ENCODE measurements at places on chromosomes 2 and 18.

DNA sequence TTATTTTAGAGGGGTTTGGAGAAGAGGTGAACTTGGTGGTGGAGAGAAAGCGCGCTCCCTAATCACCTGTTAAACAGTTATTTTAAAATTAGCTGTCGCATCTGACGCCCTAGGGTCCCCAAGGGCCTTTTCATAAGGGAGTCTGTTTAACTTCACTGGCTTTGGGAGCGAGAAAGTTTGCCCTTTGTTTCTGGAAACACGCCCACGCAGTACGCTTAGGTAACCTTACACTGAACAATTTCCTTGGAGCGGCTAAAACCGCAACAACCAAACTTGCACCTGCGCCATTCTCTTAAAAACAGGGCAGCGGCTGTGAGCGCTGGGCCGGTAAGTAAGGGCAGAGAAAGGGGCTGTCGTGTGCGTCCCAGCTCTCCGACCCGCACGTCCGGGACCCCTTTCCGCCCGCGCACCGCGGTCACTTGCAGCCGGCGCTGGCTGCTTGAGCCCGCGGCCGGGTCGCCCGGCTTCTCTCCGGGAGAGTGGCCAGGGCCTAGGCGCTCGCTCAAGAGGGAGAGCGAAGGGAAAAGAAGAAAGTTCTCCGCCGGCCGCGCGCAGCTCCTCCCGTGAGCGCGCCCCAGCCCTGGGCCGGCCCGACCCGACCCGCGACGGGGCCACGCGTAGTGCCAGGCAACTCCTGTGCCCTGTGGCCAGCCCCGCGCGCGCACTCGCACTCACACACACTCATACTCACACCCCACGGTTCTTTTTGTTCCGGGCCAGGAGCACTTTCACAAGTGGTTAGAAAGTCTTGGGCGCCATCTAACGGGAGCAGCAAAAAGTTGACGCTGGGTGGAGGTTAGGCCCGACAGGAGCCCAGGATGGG, 19.2 kb downstream of the POU3F3 start:
- DNase-seq = no peak

DNA sequence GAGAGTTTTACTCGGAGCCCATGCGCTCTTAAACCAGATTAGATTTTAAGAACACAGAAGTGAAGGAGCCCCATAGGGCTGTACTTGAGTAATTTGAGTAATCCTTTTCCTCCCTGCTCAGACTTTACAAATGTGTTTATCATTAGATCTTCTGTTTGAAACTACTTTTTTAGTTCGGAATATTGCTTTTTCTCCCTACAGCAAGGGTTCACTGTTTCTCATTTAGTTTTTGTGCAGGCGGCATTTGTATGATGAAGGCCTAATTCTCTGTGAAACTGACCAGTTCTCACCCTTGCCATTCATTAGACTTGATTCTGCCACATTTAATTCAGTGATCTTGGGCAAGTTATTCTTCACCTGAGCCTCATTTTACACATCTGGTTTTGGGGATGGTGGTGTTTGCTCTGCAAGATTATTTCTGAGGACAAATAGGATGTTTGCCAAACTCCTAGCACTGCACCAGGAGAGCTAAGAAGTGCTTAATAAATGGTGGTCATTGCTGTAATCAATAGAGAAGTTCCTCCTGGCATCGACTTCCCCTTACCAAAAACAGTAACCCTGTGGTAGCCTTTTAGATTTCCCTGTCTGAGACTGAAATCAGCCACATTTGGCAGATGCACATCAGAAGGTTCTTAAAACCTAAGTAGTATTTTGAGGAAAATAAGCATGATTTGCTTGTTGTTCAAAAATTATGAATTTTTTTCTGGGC, 2.2 kb downstream of the B3GNT2 start:
- no peak for DNase-seq

DNA sequence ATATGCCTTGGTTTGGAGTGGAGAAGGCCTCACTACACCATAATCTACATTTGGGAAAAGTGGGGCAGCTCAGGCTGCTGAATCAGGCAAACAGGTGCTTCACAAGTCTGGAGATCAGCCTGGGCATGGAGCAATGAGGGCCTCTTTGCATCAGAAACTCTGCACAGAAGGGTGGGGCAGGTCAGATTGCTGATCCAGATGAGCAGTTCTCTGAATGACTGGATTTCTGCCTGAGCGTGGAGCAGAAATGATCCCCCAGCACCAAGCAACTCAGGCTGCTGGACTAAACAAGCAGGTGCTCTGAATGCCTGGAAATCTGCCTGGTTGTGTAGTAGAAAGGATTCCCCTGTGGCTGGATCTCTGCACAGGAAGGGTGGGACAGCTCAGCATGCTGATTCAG, 605.3 kb upstream of the ZNF804A start:
- no peak for DNase-seq

DNA sequence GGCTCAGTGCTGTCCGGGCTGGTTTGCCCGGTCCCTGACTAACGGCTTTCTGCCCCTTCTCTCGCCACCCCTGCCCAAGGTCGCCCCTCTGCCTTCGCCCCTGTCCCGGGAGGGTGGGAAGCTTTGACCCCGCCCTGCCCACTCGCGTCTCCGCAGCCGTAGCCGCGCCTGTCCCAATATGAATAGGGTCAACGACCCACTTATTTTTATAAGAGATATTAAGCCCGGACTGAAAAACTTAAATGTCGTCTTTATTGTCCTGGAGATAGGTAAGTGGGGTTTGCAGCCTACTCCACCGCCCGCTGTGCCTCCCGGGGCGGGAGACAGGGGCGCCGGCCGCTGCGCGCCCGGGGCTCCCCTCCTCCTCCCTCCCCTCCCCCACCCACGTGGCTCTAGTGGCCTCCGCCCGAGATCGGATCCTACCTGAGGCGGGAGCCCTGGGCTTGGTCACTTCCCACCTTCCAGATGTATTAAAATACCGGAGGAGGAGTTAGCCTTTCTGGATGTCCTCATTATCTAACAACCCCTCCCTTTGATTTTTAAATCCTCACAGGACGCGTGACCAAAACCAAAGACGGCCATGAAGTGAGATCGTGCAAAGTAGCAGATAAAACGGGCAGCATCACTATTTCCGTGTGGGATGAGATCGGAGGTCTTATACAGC, 633 bp downstream of the NABP1 start:
- peak; percentile 37 for DNase-seq

GRCh38 chr2:172460780-172461201, 33.4 kb downstream of the ITGA6 start:
- no peak for DNase-seq

DNA sequence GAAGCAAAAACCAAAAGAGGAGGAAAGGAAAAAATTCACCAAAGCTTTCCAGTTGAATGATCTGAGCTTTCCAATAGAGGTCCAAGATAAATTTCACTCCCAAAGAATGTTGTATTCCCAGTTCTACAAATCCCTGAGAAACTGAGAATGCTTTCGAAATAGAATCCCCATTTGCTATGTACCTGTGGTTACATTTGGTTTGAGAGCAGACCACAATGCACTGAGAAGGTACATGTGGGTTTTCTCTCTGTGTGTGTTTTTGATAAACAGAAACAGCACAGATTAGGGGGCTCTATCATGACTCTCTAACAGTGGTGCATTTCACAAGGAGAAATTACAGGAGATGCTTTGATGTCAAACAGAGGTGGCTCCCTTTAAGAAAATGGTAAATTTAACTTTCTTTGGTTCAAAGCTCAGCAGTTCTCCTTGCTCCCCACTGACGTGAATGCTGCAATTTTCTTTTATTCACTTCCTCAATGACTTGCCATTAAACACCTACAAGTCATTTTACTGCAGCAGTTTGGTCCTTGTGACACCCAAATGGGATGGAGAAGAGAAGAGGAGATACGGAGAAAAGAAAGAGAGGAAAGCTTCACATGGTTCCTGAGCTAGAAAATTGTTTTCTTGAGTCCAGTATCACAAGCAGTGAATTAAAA, 108.7 kb downstream of the EPHA4 start:
- DNase-seq = no peak

DNA sequence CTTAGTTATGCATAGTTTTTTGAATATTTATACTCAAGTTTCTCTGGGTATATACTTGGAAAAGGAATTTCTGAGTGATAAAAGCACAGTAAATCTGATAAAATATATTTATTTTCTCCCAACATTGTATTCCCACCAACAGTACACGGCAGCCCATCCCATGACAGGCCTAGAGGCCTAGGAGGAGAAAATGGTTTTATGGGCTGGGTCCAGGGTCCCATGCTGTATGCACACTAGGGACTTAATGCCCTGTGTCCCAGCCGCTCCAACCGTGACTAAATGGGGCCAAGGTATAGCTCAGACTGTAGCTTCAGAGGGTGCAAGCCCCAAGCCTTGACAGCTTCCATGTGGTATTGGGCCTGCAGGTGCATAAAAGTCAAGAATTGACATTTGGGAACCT, 1007.7 kb downstream of the DSC3 start:
- DNase-seq = no peak

DNA sequence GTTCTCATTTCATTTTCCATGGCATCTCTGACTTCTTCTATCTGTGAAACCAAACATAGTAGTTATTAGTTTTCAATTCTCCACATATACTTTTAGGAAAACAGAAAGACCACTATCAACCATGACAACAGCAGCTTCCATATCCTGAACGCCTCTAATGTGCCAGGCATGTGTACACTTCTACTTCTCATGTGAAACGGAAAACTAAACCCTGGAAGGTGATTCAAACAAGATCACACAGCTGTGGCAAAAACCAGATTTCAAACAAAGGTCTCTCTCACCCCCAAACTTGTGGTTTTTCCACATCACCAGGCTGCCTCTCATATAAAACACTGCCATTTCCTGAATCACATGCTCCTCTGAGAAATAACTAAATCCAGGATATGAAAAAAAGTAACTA, 41.8 kb downstream of the PTCD3 start:
- DNase-seq = no peak

All from activated gamma-delta T cell treated with anti-CD3 and anti-CD28 coated beads, Interleukin-2, amount 50 U/mL, for 16 hours (primary cell).